NCI-H1048 (cell line): ENCODE measurements at places on chromosomes 5 and 9.

GRCh38 chr9:19600538-19600937 is 188.3 kb downstream of the SLC24A2 start:
- no peak for DNase-seq

GRCh38 chr5:123436201-123436600 is 13.0 kb upstream of the CEP120 start:
- no peak for DNase-seq

DNA sequence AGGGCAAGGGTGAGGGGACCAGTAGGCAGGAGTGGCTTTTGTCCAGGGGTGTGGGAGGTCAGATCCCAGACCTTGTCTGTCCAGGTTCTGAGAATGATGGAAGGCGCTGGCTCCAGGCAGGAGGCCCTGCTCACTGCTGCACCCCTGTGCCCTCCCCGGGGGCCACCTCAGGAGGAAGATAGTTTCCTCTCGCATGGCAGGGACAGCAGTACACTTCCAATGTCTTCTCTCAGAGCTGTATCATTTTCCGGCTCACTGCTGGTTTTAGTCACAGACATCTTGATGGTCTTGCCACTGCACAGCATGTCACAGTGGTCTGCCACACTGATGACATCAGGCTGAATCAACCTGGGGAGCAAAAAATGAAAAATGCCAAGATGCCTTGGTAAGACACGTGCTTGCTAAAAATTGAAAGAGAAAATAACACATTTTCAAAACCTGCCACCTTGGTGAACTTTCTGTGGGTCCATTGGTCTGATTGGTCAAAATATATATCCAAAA is 3.3 kb upstream of the SLC6A3 start:
- DNase-seq = no peak

GRCh38 chr5:37568018-37568753 is 189.1 kb downstream of the WDR70 start:
- no peak for DNase-seq

DNA sequence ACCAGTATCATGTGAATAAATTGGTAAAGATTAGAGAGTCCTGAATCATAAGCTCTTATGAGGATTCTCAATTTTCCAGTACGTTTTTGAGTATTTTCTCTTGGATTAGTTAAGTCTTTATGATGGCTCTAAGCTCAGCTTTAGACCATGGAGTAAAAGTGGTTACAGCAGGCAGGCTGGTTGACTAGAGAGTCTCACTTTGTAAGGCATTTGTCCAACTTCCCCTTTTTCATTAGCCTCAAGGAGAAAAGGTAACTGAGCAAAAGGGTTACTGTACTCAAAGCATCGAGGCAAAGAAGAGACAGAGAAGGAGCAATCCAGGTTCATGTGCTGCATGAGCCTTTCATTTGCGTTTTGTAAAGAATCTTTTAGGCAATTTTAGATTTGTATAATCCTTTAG is 8.5 kb downstream of the NOP16 start:
- no peak for DNase-seq

DNA sequence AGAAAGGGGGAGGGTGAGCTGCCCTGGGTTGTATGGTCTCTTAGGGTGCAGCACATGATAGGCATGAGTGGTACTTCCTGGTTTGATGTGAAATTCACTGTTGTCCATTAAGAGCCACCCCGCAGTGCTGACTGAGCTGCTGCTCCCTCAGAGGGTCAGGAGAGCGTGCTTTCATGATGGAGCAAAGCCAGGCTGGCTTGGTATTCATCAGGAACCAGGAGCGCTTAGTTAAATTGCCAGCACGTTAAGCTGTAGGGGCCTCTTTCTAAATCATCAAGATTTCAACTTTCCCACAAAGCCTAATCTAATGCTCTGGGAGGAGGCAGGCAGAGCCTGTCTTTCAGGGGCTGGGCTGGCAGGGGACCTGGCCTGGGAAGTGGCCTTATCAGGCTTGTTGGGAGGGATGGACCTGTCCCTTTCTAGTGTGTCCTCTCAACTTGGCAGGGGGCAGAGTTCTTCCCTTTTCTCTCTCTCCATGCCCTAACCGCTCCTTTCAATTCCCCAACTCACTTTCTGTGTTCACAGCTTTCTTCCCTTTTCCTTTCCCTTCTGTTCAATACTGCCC is 7.9 kb downstream of the CYSTM1 start:
- no peak for DNase-seq

- no peak for DNase-seq
Observed at GRCh38 chr9:89664896-89665329, 60.1 kb downstream of the GADD45G start.

DNA sequence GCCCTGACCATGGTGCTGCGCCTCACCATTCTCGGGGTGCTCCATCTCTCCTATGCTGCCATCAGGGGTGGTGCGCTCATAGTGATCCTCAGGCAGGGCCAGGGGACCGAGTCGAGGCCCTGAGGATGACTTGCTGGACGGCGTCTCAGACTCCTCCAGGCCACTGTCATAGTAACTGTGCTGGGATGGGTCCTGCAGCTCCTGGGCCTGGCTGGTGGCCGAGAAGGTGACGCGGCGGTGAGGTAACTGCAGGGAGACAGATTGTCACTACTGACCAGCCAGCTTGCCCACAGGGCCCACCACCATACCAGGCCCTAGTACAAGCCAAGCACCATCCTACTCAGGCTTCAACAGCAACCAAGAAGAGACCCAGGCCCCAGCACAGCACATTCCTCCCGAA is 21.0 kb downstream of the PCDH1 start:
- DNase-seq = no peak

GRCh38 chr9:135519179-135519971 is 1.9 kb upstream of the LCN1 start:
- no peak for DNase-seq

DNA sequence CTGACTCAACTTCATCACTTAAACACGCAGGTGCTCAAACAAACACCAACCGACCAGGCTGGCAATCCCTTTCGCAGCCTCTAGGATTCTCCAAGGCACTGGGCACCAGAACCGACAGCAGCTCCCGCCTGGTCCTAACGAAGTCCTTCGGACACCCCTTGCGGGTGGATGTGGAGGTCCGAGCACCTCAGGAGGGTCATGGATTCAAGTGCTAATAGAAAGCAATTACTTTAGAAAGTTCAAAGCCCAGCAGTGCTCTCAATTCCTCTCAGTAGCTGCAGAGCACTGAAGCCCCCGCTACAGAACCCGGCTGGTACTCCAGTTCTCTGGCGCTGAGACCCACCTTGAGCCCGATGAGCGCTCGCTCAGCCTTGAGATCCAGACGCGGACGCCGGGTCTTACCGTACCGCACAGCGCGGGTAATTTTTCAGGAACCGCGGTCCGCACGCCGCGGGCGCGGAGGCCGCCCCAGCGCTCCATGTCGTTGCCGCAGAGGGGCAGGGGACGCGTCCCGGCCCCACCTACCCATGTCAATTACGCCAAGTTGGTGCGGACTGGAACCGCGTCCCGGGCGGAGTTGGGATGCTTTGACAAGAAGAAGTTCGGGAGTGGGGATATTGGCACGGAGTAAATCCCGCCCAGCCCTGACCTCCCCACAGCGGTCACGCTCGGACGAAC is 638 bp downstream of the MARCHF3 start:
- DNase-seq = no peak

DNA sequence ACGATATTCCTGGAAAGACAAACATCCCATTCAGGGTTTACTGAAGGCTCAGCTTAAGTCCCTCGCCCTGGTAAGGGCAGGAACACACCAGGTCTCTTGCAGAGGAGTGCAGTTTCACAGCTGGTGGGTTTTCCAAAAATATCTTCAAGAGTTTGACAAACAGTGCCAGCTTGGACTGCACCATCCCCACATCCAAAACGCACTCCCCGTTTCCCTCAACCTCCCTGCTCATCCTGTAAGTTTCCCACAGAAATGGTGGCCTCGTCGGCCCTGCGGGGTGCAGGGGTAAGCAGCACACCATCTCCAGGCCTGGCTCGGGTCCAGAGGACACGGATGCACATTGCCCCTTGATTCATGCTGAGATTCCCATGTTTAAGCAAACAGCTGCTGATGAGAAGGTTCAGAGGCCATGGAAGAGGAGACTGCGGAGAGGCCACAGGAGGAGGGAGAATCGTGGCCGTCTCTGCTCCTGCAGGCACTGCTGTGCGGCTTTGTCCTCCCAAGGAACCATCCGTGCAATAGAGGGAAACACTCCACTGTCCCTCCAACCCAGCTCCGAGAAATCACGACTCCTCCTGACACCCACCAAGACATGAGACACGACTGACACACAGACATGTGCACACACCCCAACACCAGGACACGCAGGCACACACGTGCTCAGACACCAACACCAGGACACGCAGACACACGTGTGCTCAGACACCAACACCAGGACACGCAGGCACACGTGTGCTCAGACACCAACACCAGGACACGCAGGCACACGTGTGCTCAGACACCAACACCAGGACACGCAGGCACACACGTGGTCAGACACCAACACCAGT is 24.0 kb upstream of the SLC12A7 start:
- DNase-seq = no peak

- DNase-seq = no peak
Observed at GRCh38 chr5:33877449-33877848, 14.3 kb downstream of the ADAMTS12 start.
